ENCODE measurements at places on chromosomes 5 and 9.

DNA sequence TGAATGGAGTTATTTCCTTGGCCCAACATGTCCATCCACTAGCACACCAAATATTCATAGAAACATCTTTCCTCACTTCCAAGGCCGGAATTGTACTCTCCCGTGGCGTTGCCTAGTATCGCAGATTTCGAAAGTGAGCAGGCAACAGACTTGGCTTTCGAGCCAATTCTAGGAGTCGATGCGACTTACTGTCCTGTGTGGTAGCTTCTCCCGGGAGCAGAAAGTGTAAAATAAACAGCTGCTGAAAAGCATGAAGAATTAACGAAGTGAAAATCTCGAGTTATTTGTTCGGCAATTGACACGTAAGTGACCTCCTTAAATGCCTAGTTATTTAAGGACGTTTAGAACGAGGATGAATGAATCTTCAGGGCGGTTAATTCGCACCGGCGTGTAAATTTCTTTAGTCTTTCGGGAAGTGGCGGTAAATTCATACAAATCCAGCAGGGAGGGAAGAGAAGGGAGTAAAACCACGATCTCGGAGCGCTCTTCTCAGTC lies 449 bp upstream of the PCSK5 start:
- no peaks in the 10 kb centered on the region for H3K36me3 ChIP-seq
- DNase-seq, result peak; percentile 21
- H3K4me1 ChIP-seq, result peaks cover 48% of the 10 kb centered on the region
- peaks cover 33% of the 10 kb centered on the region for H3K27me3 ChIP-seq
- H3K27ac ChIP-seq, result peak overlapping the region; percentile 87

GRCh38 chr9:36170531-36170930 lies 1.3 kb downstream of the CCIN start:
- no peak for DNase-seq
- H3K36me3 ChIP-seq, result no peaks in the 10 kb centered on the region
- H3K4me3 ChIP-seq, result no peak overlapping the region
- H3K27ac ChIP-seq, result no peak overlapping the region

DNA sequence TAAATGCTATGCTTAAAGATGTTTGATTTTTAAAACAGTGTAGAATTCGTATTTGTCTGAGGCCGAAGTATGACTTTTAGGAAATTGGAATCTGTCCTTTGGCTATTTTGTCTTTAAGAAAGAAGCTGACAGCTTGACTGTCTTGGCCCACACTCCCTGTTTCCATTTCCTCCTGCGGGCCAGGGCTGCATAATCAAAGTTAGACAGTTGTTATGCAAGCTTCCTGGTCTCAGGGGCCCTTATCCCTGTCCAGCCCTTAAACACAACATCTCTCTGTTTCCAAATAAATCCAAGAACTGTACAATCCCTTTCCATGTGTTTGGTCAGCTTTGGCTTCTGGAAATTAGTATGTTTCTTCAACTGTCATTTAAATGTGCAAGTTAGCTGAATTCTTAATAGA lies 54.6 kb upstream of the ECM2 start:
- no peaks in the 10 kb centered on the region for H3K27me3 ChIP-seq
- no peak overlapping the region for H3K4me3 ChIP-seq
- H3K27ac ChIP-seq, result peak overlapping the region; percentile 54
- no peak for DNase-seq
- H3K36me3 ChIP-seq, result peaks cover 7% of the 10 kb centered on the region

- no peak overlapping the region for H3K4me3 ChIP-seq
- peaks cover 43% of the 10 kb centered on the region for H3K36me3 ChIP-seq
- H3K27me3 ChIP-seq, result no peaks in the 10 kb centered on the region
These were observed 21.8 kb upstream of the ORM1 start for GRCh38 chr9:114300846-114301797.

- peaks cover 16% of the 10 kb centered on the region for H3K4me1 ChIP-seq
- no peaks in the 10 kb centered on the region for H3K36me3 ChIP-seq
- H3K4me3 ChIP-seq, result peak overlapping the region; percentile 99
- H3K27ac ChIP-seq, result peak overlapping the region; percentile 57
- DNase-seq, result peak; percentile 39
These were observed 631 bp upstream of the RCL1 start for GRCh38 chr9:4792054-4792571.

GRCh38 chr9:134316449-134317160 lies 9.7 kb upstream of the RXRA start:
- no peak for DNase-seq
- no peak overlapping the region for H3K27ac ChIP-seq
- no peak overlapping the region for H3K4me3 ChIP-seq
- peaks cover 2% of the 10 kb centered on the region for H3K36me3 ChIP-seq
- peaks cover 43% of the 10 kb centered on the region for H3K4me1 ChIP-seq
- peaks cover 3% of the 10 kb centered on the region for H3K27me3 ChIP-seq

GRCh38 chr9:93280661-93281259 lies 96.8 kb downstream of the WNK2 start:
- H3K4me1 ChIP-seq, result peaks cover 22% of the 10 kb centered on the region
- no peak overlapping the region for H3K27ac ChIP-seq
- H3K27me3 ChIP-seq, result peaks cover 4% of the 10 kb centered on the region
- H3K4me3 ChIP-seq, result no peak overlapping the region

DNA sequence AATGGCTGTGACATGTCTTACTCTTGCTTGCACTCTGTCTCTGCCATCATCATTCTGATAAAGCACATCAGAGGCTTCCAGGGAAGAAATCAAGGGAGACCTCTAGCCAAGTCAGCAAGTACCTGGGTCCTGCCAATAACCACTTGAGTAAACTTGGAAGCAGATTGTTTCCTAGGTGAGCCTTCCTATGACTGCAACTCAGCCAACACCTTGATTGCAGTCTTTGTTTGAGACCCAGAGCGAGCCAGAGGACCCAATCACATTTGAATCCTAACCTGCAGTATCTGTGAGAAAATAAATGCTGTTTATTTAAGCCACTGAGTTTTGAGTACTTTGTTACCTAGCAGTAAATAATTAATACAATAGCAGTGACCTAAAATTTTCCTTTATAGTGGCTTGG lies 356.8 kb upstream of the CHD1 start:
- H3K4me3 ChIP-seq, result no peak overlapping the region
- no peak for DNase-seq
- H3K4me1 ChIP-seq, result no peaks in the 10 kb centered on the region
- no peaks in the 10 kb centered on the region for H3K36me3 ChIP-seq
- H3K27ac ChIP-seq, result no peak overlapping the region

DNA sequence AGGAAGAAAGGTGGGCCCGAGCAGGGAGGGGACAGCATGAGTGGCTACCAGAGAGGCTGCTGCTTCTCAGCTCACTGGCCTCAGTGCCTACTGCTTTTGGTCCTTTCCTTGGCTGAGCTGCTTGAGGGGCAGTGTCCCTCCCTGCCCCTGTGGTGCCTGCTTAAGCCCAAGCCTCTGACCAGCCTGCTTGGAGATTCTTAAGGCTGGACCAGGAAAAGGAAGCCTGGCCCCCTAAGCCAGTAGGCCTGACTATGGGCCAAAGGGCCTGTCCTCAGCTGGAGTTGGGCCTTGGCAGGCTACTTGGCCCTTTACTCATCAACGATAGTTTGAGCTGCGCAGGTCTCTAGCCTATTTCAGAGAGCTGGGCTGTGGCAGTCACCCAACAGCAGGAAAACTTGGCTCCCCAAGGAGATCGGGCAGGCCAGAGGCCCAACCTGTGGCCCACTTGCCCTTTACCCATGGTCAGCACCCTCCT lies 24.9 kb downstream of the TCF7 start:
- no peak overlapping the region for H3K4me3 ChIP-seq
- peaks cover 8% of the 10 kb centered on the region for H3K36me3 ChIP-seq
- H3K27me3 ChIP-seq, result no peaks in the 10 kb centered on the region
- no peak for DNase-seq

- DNase-seq, result no peak
- H3K36me3 ChIP-seq, result no peaks in the 10 kb centered on the region
- H3K4me1 ChIP-seq, result peaks cover 11% of the 10 kb centered on the region
- no peak overlapping the region for H3K27ac ChIP-seq
- no peak overlapping the region for H3K4me3 ChIP-seq
These were observed 877.7 kb downstream of the TLE1 start for GRCh38 chr9:80811656-80812055.

DNA sequence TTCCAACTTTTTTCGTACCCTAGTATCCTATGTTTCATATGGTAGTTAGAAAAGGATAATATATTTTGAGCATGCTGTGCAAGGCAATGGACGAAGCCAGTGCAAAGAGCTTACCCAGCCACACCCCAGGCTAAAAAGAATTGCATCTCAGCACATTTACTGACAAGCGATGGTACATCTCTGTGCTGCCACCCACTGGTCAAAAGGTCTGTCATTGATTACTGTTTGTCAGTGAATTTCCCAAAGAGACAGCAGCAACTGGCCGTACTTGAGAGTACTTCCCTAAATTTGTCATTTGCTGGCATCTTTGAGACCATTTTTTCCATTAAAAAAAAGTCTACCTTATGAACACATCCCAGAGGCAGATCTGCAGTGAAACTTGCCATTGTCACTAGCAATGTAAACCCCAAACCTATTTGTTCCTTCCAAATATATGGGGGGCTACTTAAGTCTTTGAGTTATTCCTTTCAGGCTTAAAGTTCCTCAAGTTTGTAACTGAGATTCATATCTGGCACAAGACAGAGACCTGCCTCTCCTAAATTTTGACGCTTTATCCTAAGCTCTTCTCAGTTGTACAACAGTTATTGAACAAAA lies 184.3 kb downstream of the CTNND2 start:
- no peak for DNase-seq
- no peak overlapping the region for H3K27ac ChIP-seq
- no peaks in the 10 kb centered on the region for H3K36me3 ChIP-seq
- no peak overlapping the region for H3K4me3 ChIP-seq

DNA sequence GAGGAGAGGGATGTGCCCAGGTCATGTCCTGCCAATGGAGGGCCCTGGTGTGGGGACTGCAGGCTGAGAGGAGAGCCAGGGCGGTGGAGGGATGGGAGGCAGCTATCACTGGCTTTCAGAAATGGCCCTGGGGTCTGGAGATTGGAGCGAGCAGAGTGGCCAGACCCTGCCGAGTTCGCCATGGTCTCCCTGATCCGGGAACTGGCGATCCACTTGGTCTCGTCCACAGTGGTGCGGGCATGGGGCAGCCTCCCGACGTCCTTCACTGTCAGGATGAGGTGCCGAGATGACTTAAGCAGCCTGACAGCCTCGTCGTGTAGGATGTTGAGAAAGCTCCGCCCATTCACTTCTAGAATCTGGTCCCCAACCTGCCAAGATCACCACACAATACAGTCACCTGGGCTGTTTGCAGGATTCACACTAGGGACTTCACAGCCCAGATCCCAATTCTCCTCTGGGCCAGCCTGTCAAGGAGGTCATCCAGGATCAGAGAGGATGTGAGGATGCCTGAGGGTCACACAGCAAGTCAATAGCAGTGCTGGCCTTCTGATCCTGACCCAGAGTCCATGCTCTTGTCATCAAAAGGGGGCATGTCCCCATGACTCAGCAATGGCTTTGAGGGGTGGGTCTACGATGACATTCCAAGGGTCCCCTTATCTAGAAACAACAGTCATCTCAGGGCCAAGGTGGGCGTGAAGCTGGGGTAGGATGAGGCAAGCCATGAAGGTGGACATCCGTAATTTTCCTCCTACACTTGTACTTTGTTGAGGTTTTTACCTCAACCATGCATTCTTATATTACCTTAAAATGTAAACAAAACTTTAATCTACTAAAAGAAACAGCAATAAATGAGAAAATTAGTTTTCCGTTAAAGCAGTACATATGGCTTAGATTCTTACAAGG lies 38.5 kb upstream of the AKNA start:
- no peaks in the 10 kb centered on the region for H3K4me1 ChIP-seq
- no peak overlapping the region for H3K4me3 ChIP-seq
- peaks cover 4% of the 10 kb centered on the region for H3K36me3 ChIP-seq
- no peaks in the 10 kb centered on the region for H3K27me3 ChIP-seq
- H3K27ac ChIP-seq, result no peak overlapping the region
- DNase-seq, result no peak

- H3K27me3 ChIP-seq, result no peaks in the 10 kb centered on the region
- DNase-seq, result no peak
- H3K4me3 ChIP-seq, result no peak overlapping the region
These were observed 21.5 kb downstream of the SARDH start for GRCh38 chr9:133716564-133717112.

- peaks cover 2% of the 10 kb centered on the region for H3K27me3 ChIP-seq
- H3K4me1 ChIP-seq, result peaks cover 3% of the 10 kb centered on the region
- no peak overlapping the region for H3K4me3 ChIP-seq
- H3K36me3 ChIP-seq, result no peaks in the 10 kb centered on the region
These were observed 675.8 kb downstream of the CETN3 start for GRCh38 chr5:89733772-89734171.

- H3K27me3 ChIP-seq, result peaks cover 88% of the 10 kb centered on the region
- peak within 1 kb of the TSS; percentile 72 for H3K4me3 ChIP-seq
- H3K27ac ChIP-seq, result no peak within 1 kb of the TSS
- peaks cover 24% of the 10 kb centered on the region for H3K4me1 ChIP-seq
- H3K36me3 ChIP-seq, result no peaks in the 10 kb centered on the region
These were observed at the start of gene GABRB2 for GRCh38 chr5:161546470-161547301. TSS of gene GABRB2 (minus strand) at chr5:161546725. CDS start at chr5:161546643, 82 bp downstream.

GRCh38 chr9:127311239-127311741 lies 46.7 kb downstream of the GARNL3 start:
- peaks cover 30% of the 10 kb centered on the region for H3K4me1 ChIP-seq
- H3K36me3 ChIP-seq, result peaks cover 20% of the 10 kb centered on the region
- no peak for DNase-seq
- H3K4me3 ChIP-seq, result no peak overlapping the region
- no peak overlapping the region for H3K27ac ChIP-seq
- H3K27me3 ChIP-seq, result no peaks in the 10 kb centered on the region

GRCh38 chr9:82574911-82575310 lies 488.0 kb downstream of the RASEF start:
- peaks cover 29% of the 10 kb centered on the region for H3K36me3 ChIP-seq
- H3K27ac ChIP-seq, result no peak overlapping the region
- H3K27me3 ChIP-seq, result no peaks in the 10 kb centered on the region
- DNase-seq, result no peak
- no peak overlapping the region for H3K4me3 ChIP-seq

DNA sequence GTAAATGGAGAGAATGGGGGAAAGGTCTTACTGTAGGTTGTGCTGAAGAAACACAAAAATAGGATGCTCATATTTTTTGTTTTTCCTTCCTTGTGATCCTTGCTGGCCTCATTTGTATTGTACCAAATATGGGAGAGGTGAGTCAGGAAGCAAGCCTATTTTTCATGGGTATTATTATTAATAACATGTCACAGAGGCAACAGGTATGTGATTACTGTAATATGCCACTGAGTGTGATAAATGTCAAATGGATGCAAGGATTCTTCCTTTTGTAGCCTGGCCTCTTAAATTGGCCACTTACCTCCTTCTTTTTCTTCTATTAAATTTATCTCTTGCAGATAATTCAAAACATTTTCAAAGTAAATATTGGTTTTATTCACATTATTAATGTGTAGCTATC lies 10.2 kb downstream of the LECT2 start:
- no peak for DNase-seq
- H3K27ac ChIP-seq, result no peak overlapping the region
- H3K36me3 ChIP-seq, result no peaks in the 10 kb centered on the region
- H3K27me3 ChIP-seq, result no peaks in the 10 kb centered on the region

- H3K4me1 ChIP-seq, result peaks cover 27% of the 10 kb centered on the region
- no peak overlapping the region for H3K27ac ChIP-seq
- DNase-seq, result no peak
These were observed 24.2 kb downstream of the WNK2 start for GRCh38 chr9:93207860-93208734.

Measured in mesothelial cell of epicardium (in vitro differentiated cells).